ENCODE measurements at places on chromosomes 5 and 9.

DNA sequence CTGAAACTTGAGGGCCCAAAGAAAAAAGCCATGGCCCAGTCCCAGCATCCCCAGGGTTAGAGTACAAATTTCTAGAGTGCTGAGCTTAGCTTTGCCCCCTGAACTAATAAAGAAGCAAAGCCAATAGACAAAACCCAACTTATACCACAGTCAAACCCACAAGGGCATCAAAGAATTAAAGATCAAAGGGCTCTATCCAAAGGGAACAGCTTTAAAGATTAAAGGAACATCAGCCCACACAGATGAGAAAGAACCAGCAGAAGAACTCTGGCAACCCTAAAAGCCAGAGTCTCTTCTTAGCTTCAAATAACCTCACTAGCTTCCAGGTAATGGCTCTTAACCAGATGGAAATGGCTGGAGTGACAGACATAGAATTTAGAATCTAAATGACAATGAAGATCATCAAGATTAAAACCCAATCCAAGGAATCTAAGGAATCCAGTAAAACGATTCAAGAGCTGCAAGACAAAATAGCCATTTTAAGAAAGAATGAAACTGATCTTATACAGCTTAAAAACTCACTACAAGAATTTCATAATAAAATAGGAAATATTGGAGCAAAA is 93.9 kb downstream of the YIPF5 start:
- no peak for DNase-seq

GRCh38 chr5:127170918-127171600 is 97.8 kb upstream of the C5orf63 start:
- no peak for DNase-seq

- DNase-seq, result peak; percentile 65
These were observed 76.1 kb downstream of the TLE1 start for GRCh38 chr9:81613002-81613812.

DNA sequence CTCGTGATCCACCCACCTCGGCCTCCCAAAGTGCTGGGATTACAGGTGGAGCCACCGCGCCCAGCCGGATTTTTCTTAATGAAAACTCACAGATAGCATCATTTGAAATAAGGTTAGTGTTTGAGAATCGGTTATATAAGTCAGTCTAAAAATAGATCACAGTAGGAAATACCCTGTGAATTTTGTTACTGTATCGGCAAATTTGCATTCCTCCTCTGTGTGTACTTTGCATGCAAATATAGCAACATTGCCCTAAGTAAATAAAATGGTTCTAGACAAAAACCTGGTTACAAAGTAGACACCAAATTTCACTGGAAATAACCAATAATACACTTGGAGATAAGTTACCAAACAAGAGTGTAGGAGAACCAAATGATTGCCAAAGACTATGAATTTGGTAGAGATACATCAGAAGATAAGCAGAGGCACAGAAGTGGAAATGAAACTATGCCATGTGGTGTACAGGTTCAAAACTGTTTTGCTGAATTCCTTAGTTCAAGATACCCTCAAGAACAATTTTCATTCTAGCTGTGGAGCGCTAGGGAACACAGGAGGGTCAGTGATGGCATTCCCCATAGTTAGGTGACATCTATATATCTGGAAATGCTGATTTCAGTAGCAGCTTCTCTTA is 58.1 kb downstream of the ICE1 start:
- DNase-seq, result no peak

DNA sequence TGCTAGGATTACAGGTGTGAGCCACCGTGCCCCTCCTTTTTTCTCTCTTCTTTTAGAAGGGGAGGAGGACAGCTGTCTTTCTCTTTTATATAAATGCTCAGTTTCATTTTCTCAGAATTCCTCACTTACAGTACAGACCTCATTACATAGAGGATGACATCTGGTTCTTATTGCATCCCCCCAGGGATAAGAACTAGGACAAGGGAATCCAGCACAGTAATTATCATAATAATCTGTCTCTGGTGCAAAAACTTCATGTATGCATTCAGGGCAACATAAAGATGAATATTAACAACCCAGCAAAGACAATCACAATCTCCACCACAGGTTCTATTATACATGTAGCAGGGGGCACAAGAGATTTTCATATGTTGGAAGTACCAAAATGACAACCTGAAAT is 5.1 kb downstream of the SPZ1 start:
- DNase-seq, result no peak

DNA sequence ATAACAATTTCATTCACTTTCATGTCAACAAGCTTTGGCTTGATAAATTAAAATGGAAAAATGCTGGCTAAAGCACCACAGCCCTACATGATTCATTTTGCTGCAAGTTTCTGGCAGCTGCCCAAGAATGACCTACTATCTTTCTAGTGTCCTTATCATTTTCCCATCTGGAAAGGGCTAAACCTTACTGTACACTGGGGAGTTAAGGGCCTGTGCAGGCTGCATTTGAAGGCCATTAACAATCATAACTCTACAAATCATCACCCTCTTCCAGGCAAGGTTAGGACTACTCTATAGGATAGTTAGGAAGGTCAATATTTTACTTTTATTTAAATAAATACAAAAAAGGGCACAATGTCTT is 579.7 kb upstream of the ZNF608 start:
- DNase-seq, result peak; percentile 66

- DNase-seq, result no peak
These were observed 393.3 kb downstream of the KIF4B start for GRCh38 chr5:155406815-155407214.

DNA sequence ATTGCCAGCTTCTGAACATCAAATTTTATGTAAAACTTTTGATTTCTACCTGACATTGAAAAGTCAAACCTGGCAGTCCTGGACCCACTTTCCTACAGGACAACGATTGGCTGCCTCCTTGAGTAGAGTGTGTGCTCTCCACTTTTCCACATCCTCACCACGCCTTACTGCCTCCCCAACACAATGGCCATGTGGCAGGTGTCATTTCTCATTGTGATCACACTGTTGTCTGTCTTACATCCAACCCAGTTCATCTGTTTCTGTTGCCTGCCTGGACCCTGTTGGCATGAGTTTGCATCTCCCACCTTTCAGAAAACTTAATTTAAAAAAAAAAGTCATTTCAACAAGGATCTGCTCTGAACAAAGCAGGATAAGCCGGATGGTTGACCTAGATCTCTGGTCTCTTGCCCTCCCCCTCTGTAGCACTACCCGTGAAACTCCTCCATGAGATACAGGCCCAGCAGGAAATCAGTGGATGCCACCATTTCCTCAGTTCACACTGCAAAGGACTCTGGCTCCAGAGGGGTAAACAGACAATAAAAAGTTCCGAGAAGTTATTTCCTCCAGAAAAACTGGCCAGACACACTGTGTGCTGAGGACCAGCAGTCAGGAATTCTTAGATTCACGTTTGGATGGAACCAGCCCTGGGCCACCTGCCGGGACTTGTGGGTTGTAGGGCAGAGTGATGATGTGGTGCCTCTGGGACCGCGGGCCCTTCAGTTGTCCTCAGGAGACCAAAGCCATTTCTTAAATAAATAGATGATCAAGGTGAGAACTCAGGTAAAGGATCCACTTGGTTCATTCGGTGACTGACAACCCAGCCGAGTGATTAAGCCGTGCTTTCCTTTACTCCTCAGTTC is 48.6 kb downstream of the AMBP start:
- no peak for DNase-seq

DNA sequence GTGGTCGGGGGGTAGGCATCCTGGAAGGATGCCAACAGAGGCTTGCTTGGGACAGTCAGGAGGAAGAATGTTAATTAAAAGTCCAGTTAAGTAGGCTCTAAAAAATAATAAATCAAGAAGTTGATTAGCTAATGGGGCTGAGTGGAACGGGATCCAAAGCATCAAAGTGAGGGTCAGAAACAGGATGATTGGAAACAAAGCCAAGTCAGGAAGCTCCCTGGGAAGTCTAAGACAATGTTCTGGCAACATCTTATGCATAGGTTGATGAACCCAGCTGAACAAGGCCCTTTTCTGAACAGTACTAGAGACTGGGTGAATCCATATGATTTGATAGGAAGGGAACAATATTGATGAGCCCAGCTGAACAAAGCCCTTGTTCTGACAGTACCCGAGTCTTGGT is 50.2 kb upstream of the STARD4 start:
- no peak for DNase-seq
